ENCODE measurements at places on chromosomes 5 and 9.

GRCh38 chr5:123429993-123430392 lies 6.8 kb upstream of the CEP120 start:
- DNase-seq = peak; percentile 98

- no peak for DNase-seq
Measured at GRCh38 chr5:91898898-91899297, 515.8 kb upstream of the ARRDC3 start.

- peak; percentile 40 for DNase-seq
Measured at GRCh38 chr5:169094586-169095409, 206.1 kb downstream of the SLIT3 start.

- DNase-seq = no peak
Measured at GRCh38 chr5:75043633-75044264, 8.6 kb downstream of the GCNT4 start.
